Right renal cortex interstitium (tissue), 3 donors: ENCODE measurements at places on chromosomes 7 and 10. TPM values are rescaled to one million over a fixed set of nuclear protein-coding genes. Genes with fewer than 3 reads are reported as not detected.

DNA sequence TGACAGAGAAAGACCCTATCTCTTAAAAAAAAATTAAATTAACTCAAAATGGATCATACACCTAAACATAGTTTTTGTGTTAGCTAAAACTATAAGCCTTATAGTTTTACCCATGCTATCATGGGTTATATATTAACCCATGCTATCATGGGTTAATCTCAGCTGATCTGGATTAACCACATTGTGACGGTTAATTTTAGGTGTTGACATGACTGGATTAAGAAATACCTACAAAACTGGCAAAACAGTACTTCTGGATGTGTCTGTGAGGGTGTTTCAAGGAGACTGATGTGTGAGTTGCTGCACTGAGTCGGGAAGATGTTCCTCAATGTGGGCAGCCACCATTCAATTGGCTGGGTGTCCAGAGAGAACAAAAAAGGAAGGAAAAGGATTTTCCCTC, 44.3 kb upstream of the FXYD4 start:
- no peak for DNase-seq

- no peak for DNase-seq
Observed at GRCh38 chr7:101990811-101991418, 173.5 kb downstream of the CUX1 start.

DNA sequence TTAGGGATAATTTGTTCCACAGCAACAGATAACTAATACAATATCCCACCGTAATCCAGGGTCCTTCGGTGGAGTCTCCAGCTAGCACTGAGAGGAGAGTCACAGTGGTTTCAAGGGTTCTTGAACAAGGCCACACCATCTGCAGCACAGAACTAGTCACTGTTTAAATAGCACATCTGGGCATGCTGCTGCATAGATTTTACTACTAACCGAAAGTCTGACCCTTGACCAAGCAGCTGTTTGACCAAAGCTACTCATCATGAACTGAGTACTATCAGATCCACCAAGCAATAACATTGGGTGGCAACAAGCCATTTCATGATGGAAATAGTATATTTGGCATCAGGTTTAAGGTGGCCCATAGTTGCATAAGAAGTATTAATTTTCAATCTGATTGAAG, 53.2 kb downstream of the ANKMY2 start:
- no peak for DNase-seq

DNA sequence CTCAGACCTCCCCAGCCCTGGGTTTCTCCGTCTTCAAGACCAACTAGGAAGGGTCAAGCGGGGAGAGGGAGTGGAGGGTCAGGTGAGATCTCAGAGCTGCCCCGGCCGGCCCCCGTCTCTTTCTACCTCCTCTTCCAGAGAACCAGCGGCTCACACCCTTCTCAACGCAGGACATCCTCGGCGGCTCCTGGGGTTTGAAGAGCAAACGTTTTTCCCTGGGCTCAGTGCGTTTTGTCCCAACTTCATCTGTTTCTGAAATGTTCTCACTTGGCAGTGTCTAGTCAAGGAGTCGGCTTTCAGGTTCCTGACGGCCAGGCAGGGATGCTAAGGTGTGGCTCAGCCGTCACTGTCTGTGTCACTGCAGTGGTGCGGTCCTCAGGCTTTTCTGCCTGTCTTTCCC, 416.4 kb upstream of the FOXK1 start:
- no peak for DNase-seq

DNA sequence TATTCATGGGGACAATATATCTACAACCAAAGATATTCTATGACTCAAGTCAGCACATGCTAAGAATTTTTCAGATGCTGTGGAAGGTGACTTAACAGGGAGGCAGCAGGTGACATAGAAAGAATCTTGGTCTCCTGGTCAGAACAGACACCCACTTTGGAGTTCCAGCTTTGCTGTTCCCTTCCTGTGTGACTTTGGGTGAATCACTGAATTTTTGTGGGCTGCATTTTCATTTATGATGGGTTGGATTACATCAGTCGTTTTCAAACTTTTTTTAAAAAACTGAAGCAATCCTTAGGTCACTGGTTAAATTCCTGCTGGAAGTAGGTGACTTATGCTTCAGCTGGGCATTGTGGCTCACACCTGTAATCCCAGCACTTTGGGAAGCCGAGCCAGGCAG, 24.9 kb downstream of the RGR start:
- no peak for DNase-seq

- no peak for DNase-seq
Observed at GRCh38 chr7:45888185-45888992, at the start of gene IGFBP1. TSS of gene IGFBP1 (plus strand) at chr7:45888488. CDS start at chr7:45888653, 165 bp downstream.

GRCh38 chr7:117038408-117038807, 85.1 kb downstream of the ST7 start:
- DNase-seq: no peak

The PHKG1 gene
- 1.1 TPM for polyA plus RNA-seq

The PLEKHS1 gene
- polyA plus RNA-seq: 0.21 TPM

The ZMIZ2 gene
- 46.0 TPM for polyA plus RNA-seq

The PLCE1 gene
- polyA plus RNA-seq: 35.3 TPM

The IGF2BP3 gene
- 57.9 TPM for polyA plus RNA-seq
